ENCODE measurements at places on chromosomes 3 and 15.

DNA sequence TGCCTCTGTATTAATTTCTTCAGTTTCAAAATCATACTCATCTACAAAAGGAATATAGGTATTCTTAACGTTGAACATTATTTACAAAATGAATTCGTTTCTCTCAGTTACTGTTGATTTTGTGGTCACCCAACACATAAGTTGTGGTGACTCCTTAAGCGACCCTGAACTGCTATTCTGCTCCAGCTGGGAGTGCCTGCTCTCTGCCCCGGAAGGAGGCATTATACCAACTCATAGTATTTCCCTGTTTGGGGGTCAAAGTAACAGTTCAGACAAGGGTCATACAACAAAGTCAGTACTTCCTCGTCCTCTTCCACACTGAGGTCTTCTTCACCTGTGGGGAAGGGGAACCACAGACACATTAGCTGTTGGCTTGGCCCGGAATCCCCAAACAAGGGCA lies 75.7 kb upstream of the FAM3D start:
- no peak for DNase-seq

DNA sequence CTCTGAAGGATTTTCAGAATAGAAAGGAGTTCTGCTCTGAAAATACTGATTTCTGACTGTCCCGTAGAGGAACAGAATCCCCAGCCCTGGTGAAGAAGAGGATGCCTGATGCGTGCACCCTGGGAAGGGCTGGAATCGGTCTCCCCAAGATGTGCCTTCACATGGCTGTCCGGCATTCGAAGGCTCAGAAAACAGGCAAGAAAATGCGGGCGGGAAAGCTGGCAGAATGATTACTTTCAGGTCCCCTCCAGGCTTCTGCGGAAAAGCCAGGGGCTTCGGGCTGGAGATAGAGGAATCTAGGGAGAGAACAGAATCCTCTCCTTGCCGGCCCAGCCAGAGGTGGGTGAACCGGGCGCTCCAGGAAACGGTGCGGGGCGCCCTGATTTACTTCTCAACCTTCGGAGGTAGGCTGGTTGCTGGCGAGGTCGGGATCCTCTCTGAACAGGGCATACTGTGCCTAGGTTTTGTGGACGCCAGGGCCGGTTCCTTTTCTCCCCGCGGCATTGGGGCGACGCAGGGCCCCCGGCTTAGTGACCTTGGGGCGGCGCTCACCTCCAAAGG lies 2.5 kb downstream of the FOXL2NB start:
- no peak for DNase-seq

GRCh38 chr3:159919873-159920272 lies 68.8 kb upstream of the IL12A start:
- no peak for DNase-seq

GRCh38 chr3:23455084-23455483 lies 252.0 kb downstream of the UBE2E2 start:
- DNase-seq: no peak

GRCh38 chr3:55269096-55269495 lies 218.0 kb downstream of the WNT5A start:
- no peak for DNase-seq

- no peak for DNase-seq
These were observed 978.6 kb downstream of the PLOD2 start for GRCh38 chr3:145182196-145182911.

- DNase-seq: peak; percentile 34
These were observed 34.6 kb upstream of the FGD5 start for GRCh38 chr3:14784087-14784681.

GRCh38 chr15:74129586-74130154 lies 716 bp upstream of the ISLR2 start:
- peak; percentile 90 for DNase-seq

DNA sequence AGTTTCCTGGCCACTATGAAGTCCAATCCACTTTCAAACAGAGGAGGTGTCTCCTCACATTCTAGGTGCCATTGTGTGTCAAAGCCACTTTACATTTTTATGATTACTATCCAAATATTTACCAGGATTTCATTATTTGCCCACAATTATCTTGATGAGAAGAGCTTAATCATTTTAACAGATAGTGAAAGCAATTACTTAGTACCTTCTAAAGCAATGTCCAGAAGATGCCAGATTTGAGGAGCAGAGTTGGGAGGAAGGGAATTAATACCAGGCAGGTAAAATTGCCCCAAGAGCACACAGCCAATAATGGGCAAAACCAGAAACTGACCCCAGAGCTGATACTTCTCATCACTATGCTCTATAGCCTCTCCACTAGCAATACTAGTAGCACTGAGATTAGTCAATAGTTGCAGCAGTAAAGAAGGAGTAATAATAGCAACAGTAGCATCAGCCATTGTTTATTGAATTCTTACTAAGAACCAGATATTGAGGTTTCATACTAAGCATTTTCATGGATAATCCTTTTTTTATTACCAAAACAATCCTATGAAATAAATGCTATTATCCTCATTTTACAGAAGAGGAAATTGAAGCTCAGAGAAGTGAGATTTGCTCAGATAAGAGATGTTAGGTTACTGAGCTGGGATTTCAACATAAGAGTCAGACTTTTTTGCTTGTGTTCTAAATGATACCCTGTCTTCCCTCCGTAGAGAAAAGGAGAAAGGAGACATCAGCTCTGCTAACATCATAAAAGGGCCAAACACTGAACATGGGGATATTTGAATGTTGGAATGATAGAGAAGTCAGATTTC lies 509.3 kb upstream of the CFAP20DC start:
- DNase-seq: no peak

DNA sequence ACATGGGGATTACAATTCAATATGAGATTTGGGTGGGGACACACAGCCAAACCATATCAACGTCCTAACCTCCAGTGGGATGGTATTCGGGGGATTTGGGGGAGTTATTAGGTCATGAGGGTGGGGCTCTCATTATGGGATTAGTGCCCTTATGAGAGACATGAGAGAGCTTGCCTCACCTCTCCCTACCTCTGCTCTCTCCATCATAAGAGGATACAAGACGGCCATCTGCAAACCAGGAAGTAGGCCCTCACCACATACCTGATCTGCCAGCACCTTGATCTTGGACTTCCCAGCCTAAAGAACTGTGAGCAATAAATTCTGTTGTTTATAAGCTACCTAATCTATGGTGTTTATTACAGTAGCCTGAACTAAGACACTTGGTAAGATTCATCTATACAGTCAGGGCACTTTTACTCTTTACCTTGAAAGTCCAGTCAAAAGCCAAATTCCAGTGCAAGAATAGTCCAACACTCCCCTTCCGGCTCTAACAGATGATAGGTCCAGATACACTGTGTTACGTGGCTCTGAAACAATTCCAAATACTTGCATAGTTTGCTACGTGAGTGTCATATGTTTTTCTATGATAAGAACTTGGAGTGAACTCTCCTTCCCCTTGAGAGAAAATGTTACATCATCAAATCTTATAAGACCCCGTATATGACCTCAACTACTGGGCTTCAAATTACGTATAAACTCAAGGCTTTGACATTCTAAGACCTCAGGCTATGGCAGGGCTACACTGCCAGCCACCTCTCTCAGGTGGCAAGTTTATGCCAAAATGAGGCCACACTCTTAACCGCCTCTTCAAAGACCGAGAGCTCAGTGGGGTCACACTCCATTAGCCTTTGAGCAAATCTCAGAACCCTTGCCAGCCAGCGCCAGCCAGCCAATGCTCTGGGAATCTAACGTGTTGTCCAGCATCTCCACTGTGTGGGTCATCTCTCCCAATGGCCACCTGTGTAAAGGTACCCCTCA lies 129.9 kb downstream of the XXYLT1 start:
- DNase-seq: no peak

- DNase-seq: no peak
These were observed 26.9 kb upstream of the HCN4 start for GRCh38 chr15:73395671-73396070.

GRCh38 chr15:89419370-89419984 lies 76.9 kb downstream of the RHCG start:
- DNase-seq: peak; percentile 64

DNA sequence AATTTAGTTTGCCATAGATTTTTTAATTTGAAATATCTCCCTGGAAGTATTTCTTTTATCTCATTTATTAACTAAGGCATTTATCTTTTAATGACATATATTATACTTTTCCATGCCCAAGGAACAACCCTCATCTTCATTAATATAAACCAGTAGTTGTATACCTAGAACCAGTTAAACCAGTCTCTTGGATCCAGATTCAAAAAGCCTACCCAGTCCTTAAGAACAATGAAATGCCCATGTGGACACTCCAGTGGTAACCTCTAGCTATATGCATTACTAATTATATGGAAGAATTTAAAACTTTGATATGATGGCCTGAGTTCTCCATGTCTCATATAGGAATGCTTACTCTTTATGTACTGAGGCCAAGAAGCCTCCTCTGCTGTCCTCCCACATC lies 4.8 kb downstream of the SIDT1 start:
- no peak for DNase-seq

- no peak for DNase-seq
These were observed 34.8 kb downstream of the ATG7 start for GRCh38 chr3:11306817-11307589.

GRCh38 chr3:27641271-27641800 lies 80.8 kb downstream of the EOMES start:
- no peak for DNase-seq

DNA sequence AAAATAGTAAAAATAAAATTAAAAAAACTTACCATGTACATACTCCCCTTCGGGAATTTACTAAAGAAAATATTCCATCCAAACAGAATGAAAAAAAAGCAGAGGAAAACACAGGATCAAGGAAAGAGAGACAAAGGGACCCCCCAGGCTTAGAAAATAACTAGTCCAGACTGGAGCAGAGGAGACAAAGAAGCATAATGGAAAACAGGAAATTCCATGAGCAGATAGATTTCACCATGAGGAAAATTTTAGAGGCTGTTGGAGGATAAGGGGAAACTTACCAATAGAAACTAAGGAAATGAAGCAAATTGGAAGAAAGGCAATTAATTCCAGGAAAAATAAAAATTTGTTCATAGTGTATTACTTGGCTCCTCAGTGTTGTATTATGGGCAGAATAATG lies 36.7 kb downstream of the SLC27A2 start:
- DNase-seq: no peak

DNA sequence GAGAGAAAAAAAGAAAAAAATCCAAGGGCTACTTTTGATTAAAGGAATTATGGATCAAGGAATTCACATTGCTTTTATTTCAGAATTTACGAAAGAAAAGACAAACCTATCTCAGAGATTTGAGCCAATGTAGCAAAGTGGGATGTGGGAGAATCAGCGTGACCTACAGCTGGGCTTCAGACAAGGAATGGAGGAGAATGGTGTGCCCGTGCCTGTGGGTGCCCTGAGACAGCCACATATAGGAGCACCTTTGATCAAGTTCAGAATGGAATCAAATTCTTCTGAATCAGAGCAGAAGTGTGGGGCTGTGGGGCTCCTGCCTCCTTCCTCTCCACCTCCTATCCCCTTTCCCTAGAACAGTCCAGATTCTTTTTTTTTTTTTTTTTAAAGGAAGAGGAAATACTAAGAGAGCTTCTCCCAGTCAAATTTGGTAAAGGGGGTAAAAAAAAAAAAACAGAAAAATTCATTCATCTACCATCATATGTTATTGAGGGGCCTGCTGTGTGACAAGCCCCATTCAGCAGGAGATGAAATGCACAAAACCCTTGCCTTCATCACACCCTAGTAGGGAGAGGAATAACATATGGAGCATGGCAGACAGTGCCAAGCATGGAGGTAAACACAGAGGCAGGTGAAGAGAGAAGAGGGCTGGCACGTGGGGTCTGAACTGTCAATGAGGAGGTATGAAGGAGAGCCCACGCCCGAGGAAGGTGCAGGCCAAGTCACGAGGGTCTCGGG lies 25.0 kb upstream of the MUSTN1 start:
- no peak for DNase-seq

GRCh38 chr15:90043530-90044010 lies 42.4 kb downstream of the ZNF710 start:
- DNase-seq: peak; percentile 46

- DNase-seq: no peak
These were observed 102.6 kb upstream of the PRR20G start for GRCh38 chr3:127390365-127391025.

GRCh38 chr3:26997226-26997625 lies 372.0 kb downstream of the NEK10 start:
- DNase-seq: peak; percentile 53

- DNase-seq: no peak
These were observed 753.9 kb downstream of the AGBL1 start for GRCh38 chr15:86833595-86833994.

DNA sequence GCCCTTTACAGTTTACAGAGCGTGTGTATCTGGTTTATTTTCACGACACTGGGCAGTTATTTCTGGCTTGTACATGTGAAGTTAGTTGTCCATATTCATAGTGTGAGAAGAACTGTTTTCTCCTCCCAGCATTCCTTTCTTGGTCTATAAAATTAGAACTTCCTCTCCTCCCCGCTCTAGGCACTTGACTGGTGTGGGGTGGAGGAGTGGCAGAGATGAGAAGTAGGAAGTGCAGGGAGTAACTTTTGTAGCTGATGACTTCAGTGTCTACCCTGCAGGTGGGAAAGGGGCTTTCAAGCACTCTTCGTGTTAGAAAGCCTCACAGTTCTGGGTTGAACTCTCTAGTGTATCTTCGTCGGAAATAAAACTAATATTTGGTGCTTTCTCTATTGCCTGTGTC lies 13.4 kb downstream of the APOD start:
- no peak for DNase-seq

GRCh38 chr3:180680097-180680430 lies 775 bp upstream of the CCDC39 start:
- no peak for DNase-seq

DNA sequence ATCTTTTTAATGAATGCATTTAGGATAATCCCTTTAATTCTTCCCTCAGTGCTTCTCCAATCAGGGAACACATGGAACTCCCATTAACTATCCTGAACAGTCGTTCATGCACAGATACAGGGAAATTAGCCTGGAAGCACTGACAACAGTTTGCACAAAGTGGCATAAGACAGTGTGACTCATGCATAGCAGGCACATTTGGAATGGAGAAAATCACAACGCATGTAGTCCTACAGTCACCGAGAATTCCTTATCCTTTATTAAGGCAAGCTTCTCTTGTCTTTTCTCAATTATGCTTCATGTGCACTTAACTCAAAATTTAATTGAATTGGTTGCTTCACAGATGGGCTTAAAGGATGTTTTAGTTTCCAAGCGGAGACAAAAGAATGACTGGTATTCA lies 155.0 kb upstream of the CRBN start:
- DNase-seq: no peak

DNA sequence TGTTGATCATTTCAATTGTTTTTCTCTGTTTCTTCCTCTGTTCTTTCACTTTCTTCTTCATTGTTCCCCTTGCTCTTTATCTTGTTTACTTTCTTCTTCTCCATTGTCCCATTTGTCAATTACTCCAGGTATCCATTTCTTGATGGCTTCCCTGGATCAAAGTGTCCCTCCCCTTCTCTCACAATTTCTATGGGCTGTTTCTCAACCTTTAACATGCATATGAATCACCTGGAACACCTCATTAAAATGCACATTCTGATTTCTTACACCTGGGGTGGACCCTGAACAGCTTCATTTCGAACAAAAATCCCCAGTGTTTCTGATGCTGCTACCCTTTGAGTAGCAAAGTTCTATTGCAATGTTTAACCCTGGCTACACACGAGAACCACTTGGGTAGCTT lies 454.8 kb downstream of the EPHA6 start:
- DNase-seq: no peak
